ENCODE measurements at places on chromosomes 7 and 10. TPM values are rescaled to one million over a fixed set of nuclear protein-coding genes. Genes with fewer than 3 reads are reported as not detected.

Gene TEX36
- total RNA-seq, result not detected

Gene TAS2R41
- not detected for total RNA-seq

Gene ITPRID1
- total RNA-seq, result not detected

Gene LRRC17
- 0.30 TPM for total RNA-seq

Gene THSD7A
- 5.7 TPM for total RNA-seq

Gene ARHGAP19
- total RNA-seq, result 20.7 TPM

Gene AMZ1
- total RNA-seq, result not detected

Gene OR13A1
- total RNA-seq, result not detected

Gene MOSPD3
- total RNA-seq, result 7.3 TPM

Gene PTPRE
- 4.6 TPM for total RNA-seq

Gene PRSS2
- total RNA-seq, result not detected

Gene GRK5
- 0.40 TPM for total RNA-seq

Gene DGKB
- not detected for total RNA-seq

Gene POLR2J2
- 3.8 TPM for total RNA-seq

Gene LAMB1
- 146 TPM for total RNA-seq

Gene PSMA2
- 102 TPM for total RNA-seq

Gene TMEM60
- 33.5 TPM for total RNA-seq

Gene PLXNA4
- total RNA-seq, result 0.02 TPM

Gene ZNF804B
- not detected for total RNA-seq

Gene OR2A42
- not detected for total RNA-seq

Gene PRSS1
- not detected for total RNA-seq

Gene NPY
- total RNA-seq, result not detected

Gene RELN
- total RNA-seq, result 0.57 TPM

Gene SCART1
- 1.2 TPM for total RNA-seq

Gene NPFFR1
- total RNA-seq, result not detected

Gene LBX1
- total RNA-seq, result 0.12 TPM

Gene EPDR1
- total RNA-seq, result 103 TPM

Gene PYROXD2
- total RNA-seq, result 5.0 TPM

Gene OR2A7
- not detected for total RNA-seq

Gene ENKUR
- total RNA-seq, result not detected

Gene FRMD4A
- 4.2 TPM for total RNA-seq

Gene NYAP1
- 1.2 TPM for total RNA-seq

Gene SORCS1
- 0.20 TPM for total RNA-seq

Gene SPDYE11
- 0.54 TPM for total RNA-seq

Gene VENTX
- not detected for total RNA-seq

Gene PPP1R17
- not detected for total RNA-seq

Gene C10orf53
- total RNA-seq, result not detected

Gene AEBP1
- not detected for total RNA-seq

Gene DPCD
- 40.0 TPM for total RNA-seq

Gene SORBS1
- total RNA-seq, result 0.43 TPM

Gene C10orf143
- not detected for total RNA-seq

Gene SPDYE6
- not detected for total RNA-seq

Data from NCI-H460 (cell line).